ENCODE measurements at places on chromosomes 4 and X.

- no peak for DNase-seq
Measured at GRCh38 chr4:54637325-54637724, 20.4 kb upstream of the KIT start.

DNA sequence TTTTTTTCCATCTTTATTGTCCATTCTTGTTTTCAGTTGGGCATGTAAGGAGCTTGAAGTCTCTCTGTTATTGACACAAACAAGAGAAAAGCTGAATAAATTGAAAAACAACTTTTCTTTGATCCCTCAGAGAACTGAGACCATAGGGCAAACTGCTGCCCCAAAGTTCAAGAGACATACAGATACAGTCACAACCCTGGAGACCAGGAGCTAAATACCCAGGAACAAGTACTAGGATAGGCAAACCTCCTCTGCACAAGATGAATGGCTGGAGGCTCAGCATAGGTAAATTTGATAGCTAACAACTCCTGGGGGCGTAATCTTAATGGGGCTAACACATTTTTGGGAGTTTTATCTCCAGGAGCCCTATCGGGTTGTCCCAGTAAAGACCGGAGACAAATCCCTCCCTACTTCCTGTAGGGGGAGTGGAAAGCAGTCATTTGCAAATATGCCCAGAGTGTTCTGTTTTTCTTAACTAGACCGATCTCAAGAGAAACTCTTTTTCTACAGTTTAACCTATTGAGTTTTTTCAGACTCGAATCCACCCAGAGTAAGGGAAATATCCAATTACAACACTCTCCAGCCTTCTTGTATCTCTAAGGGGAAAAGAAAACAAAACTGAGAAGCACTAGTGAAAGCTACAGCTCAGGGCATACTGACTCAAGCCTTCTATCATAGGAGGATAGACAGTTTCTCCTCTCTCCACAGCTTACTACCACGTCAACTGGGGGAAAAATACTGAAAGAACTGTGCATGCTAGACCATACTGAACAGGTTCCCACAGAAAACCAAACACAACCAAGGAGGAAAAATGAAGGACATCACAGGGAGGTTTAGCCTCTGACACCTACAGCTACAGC, 23.1 kb downstream of the MAGEA8 start:
- peak; percentile 13 for DNase-seq

DNA sequence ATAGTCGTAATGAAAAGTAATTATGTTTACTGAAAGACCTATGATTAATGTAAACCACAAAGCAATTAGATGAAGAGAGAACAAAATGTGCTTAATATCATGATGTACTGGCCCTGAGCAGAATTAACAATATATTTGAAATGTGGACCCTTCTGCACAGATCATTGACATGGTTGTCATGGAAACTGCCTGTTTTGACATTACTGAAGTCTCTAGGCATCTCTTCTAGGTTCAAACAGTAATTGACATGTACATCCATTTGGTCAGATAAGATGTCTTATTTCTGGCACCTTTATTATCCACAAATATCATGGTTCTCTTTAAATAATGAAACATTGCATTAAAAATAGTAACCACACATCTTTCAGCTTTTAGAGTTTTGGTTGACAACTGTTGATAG, 251.7 kb upstream of the GNPDA2 start:
- DNase-seq = no peak

DNA sequence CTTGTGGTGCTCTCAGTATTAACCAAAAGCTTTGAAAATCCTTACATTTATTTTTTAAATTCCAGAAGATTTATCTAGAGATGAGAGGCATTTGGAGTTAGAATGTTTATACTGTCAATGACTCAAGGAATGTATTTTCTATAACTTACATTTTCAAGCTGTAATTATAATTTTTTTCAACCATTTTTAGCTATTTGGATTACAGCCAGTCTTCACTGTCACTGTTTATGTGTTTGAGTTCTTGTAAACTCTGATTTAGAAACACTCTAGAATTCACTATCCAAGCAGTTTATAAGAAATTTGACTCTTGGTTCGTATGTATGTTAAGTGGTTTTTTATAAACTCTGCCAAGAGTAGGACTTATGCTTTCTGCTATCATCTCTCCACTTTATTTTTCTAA, 36.7 kb upstream of the GUCY1A1 start:
- no peak for DNase-seq

DNA sequence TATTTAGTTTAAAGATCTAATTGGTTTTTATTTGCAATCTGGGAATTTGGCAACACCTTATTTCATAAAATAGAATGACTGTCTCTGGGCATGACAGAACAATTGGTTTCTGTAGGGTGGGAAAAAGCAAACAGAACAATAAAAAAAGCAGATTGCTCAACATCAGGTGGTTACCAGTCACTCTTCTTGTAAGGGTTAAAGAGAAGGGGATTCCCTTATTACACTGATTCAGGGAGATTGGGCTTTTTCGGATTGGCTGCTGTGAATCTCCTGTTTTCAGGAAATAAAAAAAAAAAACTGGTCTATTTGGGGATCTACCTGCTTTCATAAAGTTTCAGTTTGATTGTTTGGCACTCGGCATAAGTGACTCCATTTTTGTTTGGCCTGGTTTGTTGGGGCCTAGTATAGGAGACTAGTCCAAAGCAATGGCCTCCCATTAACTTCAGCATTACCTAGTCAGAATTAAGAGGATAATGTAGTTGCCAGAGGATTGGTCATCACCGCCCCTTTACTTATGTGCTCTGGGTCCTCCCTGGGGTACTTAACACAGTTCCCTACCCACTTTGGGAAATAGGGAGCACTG, 380.5 kb downstream of the IDS start:
- DNase-seq = no peak

- no peak for DNase-seq
Measured at GRCh38 chr4:17068891-17069290, 170.4 kb upstream of the LDB2 start.

DNA sequence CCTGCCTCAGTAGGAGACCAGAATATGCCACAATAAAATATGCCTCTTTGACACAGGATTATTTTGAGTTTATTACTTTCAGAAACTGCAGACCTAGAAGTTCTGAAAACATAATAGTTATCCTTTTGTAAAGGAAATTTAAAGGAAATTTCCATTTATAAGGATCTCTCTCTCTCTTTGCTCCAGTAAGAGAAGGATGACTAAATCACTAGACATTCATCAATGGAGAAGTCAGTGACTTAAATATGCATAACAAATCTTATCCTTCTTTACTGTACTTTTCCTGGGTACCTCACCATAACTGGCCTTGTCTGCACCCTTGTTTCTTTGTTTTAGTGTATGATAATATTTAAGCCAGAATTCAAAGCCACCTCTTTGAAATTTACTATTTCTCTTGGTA, 28.3 kb upstream of the OPHN1 start:
- DNase-seq = no peak

GRCh38 chr4:173139561-173139960, 29.1 kb upstream of the GALNT7 start:
- no peak for DNase-seq

GRCh38 chr4:45241976-45242375, 515.6 kb upstream of the GNPDA2 start:
- no peak for DNase-seq

DNA sequence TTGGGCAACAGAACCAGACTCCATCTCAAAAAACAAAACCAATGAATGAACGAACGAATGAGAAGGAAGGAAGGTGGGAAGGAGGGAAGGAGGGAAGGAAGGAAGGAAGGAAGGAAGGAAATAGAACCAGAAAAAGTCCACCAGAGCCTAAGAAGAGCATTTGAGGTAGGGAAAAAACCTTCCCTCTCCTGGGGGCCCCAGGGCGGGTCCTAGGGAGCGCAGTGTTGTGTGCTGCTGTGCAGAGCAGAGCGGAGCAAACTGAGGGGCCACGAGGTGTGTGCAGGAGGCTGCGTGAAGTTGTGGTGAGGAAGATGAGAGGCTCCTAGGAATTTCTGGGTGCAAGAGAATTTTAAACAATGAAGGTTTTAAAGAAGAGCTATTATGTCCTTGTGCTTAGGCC, 16.0 kb upstream of the NSUN7 start:
- DNase-seq = no peak

DNA sequence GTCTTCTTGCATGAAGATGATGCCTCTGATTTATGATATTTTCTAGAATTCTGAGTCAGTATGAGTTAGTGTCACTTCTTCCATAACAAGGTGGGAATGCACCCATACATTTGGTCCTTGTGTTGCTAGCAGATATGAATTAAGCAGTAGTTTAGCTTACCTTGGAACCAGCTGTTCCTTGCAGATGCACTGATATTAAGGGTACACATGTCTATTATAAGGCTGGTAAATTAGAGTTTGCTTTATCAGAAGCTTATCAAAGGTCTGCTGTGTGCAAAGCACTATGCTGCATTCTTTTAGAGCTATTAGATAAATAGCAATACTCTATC, 36.5 kb downstream of the AFF1 start:
- DNase-seq = no peak

- no peak for DNase-seq
Measured at GRCh38 chr4:77911842-77912450, 49.3 kb downstream of the MRPL1 start.

DNA sequence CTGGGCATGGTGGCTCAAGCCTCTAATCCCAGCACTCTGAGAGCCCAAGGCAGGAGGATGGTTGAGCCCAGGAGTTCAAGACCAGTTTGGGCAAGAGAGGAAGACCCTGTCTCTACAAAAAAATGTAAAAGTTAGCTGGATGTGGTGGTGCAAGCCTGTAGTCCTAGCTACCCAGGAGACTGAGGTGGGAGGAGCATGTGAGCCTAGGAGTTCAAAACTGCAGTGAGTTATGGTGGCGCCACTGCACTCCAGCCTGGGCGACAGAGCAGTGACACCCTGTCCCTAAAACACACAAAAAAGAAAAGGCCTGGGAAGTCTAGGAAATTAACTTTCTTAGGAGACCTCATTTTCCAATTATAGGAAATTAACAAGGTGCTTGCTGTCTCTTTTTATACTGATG, 76.8 kb downstream of the JAKMIP1 start:
- DNase-seq = no peak

DNA sequence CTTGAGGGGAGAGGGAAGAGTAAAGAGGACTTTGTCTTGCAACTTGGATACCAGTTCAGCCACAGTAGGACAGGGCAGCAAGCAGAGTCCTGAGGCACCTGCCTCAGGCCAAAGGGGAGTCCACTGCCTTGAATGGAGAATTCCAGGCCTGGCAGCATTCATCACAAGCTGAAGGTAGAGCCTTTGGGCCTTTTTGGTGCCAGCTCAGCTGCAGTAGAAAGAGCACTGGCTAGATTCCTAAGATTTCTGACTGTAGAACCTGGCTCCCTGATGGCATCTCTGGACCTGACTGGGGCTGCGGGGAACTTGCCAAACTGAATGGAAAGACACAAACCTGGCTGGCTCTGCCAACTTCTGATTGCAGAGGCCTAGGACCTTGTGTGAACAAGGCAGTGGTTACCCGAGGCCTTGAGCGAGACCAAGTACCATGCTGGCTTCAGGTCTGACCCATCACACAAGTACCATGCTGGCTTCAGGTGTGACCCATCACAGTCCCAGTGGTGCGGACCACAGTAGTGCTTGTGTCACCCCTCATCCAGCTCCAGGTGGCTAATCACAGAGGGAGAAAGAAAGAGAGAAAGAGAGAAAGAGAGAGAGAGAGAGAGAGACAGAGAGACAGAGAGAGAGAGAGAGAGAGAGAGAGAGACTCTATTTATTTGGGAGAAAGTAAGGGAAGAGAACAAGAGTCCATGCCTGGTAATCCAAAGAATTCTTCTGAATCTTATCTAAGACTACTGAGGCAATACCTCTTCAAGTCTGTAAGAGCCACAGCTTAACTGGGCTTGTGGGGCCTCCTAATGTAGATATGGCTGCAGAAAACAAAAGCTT, 137.6 kb upstream of the SPIN4 start:
- DNase-seq = no peak

GRCh38 chr4:10589321-10589720, 95.2 kb downstream of the CLNK start:
- peak; percentile 43 for DNase-seq

DNA sequence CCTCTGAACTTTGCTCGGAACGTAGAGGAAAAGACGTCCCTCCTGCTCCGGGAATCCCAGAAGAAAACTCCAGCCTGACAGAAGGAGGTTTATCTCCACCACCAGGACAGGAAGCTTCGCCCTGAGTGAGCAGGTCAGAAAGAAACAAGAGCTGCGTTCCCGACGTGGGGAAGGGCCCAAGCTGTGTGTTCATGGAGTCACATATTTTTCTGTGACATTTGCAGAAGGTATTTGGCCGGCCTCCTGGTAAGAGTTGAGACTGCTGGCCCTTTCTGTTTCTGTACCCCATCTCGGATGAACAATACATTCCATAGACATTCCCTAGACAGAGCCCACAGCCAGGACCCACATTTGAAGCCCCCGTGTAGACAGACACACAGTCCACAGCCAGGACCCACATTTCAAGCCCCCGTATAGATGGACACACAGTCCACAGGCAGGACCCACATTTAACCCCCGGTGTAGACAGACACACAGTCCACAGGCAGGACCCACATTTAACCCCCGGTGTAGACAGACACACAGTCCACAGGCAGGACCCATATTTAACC, 230.8 kb downstream of the SHOX start:
- no peak for DNase-seq

DNA sequence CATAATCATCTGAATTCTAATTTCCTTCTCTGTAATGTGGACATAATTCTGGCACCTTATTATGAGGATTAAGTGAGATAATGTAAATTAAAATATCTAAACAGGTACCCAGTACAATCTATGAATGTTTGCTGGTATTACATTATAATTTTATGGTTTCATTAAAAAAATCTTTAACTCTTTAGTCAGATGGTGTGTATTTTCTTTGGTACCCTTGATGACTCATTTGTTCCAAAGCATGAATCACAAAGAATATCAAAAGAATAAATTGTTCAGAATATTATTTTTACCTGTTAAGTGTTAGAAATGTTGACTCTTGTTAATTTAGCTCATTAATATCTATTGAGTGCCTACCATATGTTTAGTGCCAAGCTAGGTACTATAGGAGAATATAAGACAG, 74.3 kb downstream of the SNX25 start:
- no peak for DNase-seq

DNA sequence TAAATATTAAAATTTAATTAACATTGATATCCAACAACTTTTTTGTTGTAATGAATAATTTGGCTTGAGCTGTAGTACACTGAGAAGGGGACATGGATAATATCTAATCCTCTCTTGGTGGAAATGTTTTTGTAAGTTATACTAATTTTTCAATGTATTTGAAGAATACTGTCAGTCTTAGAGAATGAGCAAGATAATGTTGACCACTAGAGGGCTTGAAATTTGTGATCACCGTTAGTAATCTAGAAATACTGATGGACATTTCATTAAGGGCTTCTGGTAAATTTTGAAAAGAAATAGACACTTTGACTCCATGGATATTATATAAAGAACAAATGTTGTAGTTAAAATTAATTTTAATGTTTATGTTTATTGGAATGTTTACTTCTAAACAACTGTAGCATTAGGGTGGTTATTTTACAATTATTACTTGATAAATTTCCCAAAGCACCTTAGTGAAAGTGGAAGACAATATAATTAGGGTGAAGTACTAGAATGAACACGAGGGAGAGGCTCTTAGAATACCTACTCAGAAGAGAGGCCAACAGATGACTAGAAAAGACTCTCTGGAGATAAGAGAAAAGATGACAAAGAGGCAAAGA, 20.0 kb upstream of the CAMK2D start:
- no peak for DNase-seq

- no peak for DNase-seq
Measured at GRCh38 chr4:141772838-141773237, 136.5 kb downstream of the IL15 start.

- DNase-seq = no peak
Measured at GRCh38 chrX:65596270-65597034, 61.9 kb upstream of the LAS1L start.

- DNase-seq = no peak
Measured at GRCh38 chrX:9609499-9609898, 144.6 kb downstream of the TBL1X start.
